ENCODE measurements at places on chromosomes 5 and 9.
A peak's percentile ranks its signal among the peaks of the same experiment; 100 is the strongest.

- DNase-seq = no peak
Observed at GRCh38 chr5:164115420-164115819, 610.0 kb downstream of the MAT2B start.

GRCh38 chr9:22469928-22470544, 23.4 kb downstream of the DMRTA1 start:
- DNase-seq = no peak

GRCh38 chr5:85320495-85320894, 935.8 kb upstream of the EDIL3 start:
- no peak for DNase-seq

DNA sequence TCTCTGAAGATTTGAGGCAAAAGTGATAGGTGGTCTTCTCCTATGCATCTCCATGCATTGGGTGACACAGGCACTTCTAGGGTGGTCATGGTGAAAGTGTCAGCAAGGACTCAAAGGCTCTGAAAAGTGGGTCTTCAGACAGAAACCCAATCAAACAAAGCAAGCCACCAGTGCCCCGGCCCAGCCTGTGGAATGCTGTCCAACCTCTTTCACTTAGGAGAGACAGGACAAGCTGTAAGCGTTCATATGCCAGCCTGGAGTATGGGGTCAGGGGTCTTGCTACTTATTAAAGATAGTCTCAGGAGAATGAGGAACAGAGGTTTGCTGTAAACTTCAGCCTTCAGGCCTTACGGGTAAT, 324.5 kb downstream of the GADD45G start:
- DNase-seq = no peak

DNA sequence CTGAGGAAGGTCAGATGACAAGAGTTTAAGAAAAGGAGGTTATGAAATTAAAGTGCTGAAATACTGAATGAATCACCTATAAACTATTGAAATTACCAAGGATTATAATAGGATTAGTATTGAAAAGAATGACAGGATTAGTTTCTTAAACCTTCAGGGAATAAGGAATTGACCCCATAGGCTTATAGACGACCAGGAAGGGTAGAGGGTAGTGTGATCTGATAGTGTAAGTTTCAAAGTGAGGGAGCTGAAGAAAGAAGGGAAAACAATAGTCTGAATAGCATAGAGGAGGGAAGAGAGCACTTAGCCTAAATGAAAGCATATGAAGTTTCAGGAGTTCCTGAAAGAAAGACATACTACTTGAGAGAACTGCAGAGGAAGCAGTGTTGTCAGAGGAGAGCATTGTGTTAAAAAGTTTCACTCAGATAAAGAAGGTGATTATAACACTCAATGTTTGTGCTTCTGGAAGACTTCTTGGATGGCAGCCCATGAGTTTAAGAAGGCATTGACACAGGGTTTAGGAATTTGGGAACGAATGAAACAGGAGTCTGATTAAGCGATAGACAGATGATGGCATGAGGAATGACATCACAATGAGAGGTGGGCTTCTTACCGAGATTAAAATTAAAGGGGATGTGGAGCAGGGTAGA, 557.9 kb upstream of the GRAMD2B start:
- no peak for DNase-seq

DNA sequence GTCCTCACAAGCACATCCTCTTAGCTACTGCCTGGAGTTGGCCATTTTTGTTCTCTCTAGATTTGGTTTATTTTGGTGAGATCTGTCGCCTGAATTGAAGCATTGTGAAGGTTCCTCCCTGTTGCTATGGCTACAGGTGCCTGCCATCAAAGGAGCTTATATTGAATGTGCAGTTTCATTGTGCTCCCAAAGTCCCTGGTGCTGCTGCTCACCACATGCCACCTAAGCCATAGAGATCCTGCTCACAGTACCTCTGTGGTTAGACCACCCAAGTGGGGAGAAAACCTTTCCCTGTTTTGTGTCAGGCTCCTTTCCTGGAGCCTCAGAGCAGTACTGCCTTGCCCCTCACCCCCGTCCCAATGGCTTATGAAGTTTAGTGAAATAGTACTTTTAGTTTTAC, 383.4 kb downstream of the TMEM38B start:
- DNase-seq = no peak

DNA sequence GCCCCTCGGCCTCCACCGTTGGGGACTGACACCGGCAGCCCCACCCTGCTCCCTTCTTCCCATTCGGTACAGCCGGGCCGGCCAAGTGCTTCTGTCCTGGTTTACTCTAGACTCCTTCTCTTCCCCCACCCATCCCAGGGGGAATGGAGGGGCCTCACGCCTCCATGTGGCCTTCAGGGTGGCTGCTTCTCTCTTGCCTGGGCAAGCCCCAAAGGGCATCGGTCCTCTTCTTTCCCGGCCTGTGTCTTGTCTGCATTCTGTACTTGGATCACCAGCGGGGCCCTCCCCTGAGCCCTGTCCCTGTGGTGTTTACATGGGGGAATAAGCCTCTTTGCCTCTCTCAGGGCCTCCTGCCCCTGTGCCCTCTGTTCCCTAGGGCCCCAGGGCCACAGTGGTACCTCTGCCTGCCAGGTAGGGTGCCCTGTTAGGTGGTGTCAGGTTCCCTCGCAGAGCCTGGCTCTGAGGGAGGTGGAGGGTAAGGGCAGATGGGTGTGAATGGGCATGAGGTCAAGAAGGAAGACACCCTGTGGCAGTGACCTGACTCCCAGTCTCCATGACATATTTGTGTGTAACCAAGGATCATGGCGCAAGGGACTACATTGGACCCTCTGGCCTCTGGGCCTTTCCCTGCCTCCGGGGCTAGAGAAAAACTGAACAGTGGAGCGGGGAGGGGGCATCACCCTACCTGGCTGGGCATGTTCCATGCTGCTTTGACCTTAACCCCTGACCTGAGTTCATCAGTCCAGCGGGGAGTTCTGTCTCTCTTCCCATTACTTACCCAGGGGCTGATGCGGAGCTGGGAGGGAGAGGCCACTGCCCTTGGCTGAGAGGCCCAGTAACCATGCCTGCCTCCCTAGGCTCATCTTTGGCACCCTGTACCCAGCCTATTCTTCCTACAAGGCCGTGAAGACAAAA, 1.6 kb downstream of the REEP2 start:
- no peak for DNase-seq

DNA sequence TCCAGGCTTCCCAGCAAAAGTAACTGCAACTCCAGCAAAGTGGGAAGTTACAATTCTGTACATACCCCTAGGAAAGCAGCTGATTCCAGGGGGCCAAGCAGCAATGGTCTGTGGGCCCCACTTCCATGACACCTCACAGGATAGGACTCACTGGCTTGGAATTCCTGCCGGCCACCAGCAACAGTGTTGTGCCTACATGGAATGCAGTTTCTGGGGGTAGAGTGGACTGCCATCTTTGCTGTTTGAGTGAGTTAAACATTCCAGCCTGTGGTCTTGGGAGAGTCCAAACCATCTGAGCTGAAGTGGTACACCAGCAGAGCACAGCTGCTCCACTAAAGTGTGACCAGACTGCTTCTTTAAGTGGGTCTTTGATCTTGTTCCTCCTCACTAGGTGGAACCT, 13.4 kb upstream of the FBN2 start:
- DNase-seq = no peak

DNA sequence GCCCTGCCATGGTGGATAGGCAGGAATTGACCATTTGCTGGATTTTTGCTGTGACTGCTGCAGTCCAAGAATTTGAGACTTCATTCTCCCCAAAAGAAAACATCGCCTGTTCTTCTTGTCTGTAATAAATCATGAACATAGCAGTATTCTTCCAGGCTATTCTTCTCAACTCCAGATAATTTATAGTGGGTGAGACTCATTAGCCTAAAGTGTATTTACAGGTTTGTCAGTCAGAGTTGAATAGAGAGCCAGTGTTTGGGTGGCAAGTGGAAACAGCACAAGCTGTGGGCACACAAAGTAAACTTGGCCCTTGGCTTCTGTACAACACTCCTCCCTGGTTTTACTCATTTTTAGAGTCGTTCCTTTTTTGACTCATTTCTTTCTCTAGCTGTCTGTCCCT, 128.2 kb upstream of the VCAN start:
- DNase-seq = no peak

DNA sequence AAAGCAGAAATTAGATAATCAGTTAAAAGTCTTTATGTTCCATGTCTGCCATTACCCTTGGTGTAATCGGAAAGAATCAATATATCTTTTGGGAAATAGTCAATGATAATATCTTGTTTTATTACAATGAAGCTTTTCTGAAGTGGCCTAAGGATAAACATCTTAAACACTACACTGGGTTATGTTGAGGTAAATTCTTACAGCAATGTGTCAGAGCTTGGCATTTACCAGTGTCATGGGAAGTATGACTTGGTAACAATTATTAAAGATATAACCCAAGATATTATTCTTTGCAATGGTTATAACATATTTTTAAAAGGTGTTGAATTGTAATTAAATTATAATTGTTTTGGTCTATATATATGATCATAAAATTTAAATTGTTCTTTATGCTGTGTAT, 84.7 kb downstream of the CFAP95 start:
- no peak for DNase-seq

- peak; percentile 68 for DNase-seq
Observed at GRCh38 chr9:33159777-33160127, 7.4 kb downstream of the B4GALT1 start.

DNA sequence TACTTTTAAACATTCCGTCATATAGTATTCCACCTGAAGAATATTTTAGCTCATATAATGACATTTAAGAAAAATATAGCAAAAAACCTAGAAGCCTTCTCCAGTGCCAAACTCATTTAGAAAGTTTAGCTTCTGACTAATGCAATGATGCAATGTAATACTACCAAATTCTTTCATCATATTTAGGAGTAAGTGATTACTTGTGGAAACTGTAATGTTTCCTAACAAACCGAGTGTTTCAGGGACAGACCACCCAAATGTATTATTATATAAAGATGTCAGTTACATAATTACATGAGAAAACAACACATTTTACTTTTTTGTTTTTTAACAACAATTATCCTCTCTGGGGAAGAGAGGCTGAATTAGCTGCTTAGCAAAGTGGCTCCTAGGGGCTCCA, 316.2 kb downstream of the ARL15 start:
- no peak for DNase-seq

GRCh38 chr5:84682531-84682930, 297.9 kb upstream of the EDIL3 start:
- DNase-seq = no peak

DNA sequence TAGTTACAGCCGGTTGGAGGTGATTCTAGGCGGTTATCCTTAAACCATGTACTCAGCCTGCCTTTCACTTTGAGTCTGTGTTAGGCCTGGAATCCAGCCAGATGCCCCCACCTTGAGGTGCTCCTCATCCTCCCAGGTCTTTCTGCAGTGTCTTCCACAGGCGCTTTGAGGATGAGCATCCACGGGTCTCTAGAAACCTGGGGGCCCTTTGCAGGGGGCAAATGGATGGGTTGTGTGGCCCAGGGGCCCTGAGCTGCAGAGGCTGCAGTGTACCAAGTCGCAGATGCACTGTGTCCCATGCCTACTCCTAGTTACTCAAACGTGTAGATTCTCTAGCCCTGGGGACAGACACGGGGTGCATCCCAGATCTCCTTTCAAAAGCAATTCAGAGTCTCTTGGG, 242.1 kb upstream of the IRX1 start:
- no peak for DNase-seq

GRCh38 chr5:172593306-172593705, 47.8 kb upstream of the NEURL1B start:
- no peak for DNase-seq

DNA sequence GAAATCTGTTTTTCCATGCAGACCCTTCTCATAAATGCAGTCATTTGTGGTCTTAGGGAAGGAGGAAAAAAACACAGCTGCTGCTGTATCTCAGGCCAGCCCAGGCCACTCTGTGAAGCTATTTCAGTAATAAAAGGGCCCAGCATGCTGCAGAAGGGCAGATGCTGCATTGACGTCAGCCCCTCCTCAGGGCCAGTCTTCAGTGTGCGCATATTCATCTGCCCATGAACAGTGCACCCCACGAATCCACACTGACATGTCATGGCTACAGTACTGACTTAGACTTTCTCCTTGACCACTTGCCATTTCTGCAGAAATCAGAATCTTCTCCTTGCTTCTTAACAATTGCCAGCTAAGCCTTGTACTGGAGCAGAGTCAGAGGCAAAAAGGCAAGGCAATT, 304.7 kb downstream of the GABRG2 start:
- DNase-seq = no peak

DNA sequence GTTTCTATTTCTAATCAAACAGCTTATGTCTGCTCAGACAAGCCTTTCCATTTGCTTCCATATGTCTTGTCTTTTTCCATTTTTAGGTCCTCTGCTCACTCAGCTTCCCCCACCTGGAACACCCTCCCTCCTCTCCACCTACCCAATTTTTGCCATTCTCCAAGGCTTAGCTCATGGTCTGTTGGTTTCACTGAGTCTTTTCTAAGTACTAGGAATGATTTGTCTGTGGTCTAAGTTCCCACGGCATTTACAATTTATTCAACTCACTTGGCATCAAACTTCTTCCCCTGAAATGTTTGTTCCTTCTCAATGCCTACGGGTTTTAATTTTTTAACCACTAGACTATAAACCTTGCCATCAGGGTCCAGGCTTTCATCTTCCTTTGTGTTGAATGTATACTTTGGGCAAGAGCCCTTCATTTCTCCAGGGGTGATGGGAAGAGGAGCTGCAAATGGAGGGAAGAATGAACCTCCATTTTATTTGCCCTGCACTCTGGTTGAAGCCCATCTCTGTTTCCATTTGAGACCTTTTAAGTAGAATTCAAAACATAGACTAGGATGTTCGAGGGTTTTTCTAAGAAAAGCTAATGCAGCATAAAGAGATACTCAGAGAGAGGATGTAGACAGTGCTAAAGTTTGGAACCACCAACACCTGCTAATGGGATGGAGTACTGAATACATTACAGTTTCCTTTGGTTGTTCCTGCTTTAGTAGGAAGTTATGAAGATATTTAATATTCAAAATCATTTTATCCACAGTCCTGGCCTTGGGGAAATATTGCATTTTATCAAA, 104.0 kb downstream of the PTTG1 start:
- no peak for DNase-seq

DNA sequence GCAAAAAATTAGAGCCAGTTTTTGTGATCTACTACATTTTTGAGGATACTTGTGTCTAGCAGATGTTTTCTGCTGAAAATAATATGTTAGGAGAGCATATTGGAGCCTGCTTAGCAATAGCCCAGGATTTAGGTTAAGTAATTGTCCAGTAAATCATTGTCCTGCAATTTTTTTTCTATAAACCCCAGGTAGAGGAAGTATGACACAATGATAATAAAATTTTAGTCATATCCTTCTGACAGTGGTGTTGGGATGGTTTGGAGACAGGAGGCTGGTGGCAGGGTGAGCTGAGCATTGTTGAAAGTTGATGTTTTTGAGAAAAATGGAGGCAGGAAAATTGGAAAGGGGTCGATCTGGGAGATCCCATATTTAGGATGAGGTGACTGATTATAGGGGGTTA, 3.5 kb downstream of the SNCAIP start:
- no peak for DNase-seq

GRCh38 chr9:135857371-135857786, 50.0 kb downstream of the CAMSAP1 start:
- no peak for DNase-seq

DNA sequence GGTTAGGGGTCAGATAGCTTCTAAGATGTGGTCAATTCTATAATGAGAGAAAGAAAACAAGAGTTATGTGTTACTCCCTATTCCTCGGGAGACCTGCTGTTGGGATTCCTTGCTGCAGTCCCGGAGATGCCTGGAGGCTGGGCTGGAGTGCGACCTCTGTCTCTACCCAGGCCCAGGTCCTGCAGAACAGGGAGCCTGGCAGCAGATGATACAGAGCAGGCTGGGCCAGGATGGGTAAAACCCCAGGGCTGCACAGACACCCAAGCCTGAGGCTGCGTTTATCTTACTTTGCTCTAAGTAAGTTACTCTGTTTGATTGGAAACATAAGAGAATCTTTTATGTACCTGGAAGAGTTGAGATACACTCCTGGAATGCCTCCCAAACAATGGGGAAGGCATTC, 26.9 kb upstream of the FAM120AOS start:
- DNase-seq = no peak

GRCh38 chr5:59137846-59138245, 555.0 kb downstream of the RAB3C start:
- no peak for DNase-seq

Measured in stimulated activated CD4-positive, alpha-beta T cell treated with anti-CD3 and anti-CD28 coated beads, Interleukin-4, amount 100 ng/mL, for 4 hours (primary cell).